H4 (cell line): ENCODE measurements at places on chromosomes 11 and 22. TPM values are rescaled to one million over a fixed set of nuclear protein-coding genes. Genes with fewer than 3 reads are reported as not detected.

DNA sequence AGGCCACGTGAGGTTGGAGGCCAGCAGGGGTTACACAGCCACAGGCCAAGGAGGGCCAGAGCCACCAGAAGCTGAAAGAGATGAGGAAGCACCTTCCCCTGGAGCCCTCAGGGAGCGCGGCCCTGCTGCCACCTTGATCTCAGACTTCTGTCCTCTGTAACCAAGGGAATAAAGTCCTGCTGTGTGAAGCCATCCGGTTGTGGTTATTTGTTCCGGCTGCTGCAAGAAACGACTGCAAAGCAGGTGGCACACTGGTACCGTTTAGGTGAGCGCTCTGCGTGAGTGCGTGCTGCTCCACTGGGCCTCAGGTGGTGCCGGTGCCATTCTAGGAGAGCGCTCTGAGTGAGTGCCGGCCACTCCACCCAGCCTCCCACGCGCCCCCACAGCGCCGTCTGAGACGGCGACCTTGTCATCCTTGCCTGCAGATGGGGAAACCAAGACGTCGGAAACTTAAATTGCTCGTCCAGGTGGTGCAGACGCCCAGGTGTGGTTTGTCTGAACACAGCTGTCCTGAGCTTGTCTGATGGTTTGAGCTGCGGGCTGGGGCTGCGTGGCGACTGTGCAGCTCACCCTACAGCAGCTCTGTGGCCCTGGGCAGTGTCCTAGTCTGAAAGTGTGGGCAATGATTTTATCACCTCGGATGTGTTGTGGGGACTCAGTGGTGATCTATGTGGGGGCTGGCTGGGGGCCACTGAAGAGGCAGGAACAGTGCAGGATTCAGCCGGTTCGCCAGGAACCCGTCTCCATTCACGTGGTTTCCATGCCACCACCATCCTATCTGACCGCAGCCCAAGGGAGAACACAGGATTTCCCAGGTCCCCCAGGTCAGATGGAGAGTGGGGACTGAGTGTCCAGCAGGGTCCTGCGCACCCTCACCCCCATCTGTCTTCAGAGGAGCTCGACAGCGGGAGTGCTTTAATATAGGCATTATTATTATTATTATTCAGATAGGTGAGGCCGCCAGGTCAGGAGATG lies 4.6 kb upstream of the MRGPRG start:
- DNase-seq: no peak

FAM111B gene
- total RNA-seq: 19.9 and 29.0 TPM in 2 replicates

- DNase-seq: no peak
Measured at GRCh38 chr11:67648796-67649613, 1.5 kb downstream of the ACY3 start.

DNA sequence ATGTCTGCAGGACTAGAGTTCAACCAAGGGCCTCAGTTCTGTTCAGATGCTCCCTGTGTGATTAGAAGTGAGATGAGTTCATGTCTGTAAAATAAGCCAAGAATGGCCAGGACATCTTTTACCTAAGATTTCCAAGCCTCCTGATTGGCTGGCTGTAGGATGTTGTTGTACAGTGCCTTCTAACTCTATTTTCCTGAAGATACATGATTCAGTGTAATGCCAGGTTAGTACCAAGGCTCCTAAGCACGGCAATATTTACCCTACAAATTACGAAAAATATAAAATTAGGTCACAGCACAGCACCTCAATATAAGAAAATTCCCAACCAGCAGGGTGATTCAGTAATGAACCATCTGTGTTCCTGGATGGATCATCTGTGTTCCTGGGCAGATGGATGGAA lies 140.0 kb upstream of the MTMR2 start:
- no peak for DNase-seq

PHLDA2 gene
- total RNA-seq: 11.7 and 15.2 TPM in 2 replicates

DNA sequence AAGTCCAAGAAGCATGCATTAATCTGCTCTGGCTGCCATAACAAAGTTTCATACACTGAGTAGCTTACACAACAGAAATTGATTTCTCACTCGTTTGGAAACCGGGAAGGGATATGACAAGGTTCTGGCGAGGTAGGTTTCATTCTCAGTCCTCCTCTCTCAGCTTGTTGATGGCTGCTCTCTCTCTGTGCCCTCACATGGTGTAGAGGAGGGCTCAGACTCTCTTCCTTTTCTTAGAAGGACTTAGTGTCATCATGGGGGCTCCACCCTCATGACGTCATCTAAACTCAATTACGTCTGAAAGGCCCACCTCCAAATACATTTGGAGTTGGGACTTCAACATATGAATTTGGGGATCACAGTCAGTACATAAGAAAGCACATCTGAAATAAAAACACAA lies 18.6 kb downstream of the GLYATL1 start:
- no peak for DNase-seq
